ENCODE measurements at places on chromosomes 7 and 10.

GRCh38 chr7:100433592-100434296 is 2.6 kb downstream of the PPP1R35 start:
- no peak for DNase-seq

- DNase-seq: no peak
These were observed 16.5 kb downstream of the ARPC1B start for GRCh38 chr7:99390941-99391602.

DNA sequence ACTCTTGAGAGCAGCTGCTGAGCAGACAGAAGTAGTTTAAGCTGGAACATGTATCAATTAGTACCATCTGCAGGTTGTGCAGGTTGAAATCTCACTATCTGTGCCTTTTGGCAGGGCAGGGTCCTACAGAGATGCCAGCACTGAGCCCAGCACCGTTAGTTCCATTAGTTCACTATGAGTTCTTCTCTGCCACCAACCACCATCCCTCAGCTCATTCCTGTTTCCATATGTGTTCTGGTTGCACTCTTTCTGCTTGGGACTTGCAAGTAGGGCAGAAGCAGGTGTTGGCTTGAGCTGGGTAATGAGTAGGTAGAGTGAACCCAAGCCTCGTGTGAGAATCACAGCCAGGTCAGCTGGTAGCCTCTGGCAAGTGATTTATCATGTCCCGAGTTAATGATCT is 2.8 kb downstream of the SMO start:
- no peak for DNase-seq

GRCh38 chr7:148049068-148049467 is 541.5 kb upstream of the C7orf33 start:
- DNase-seq: no peak

GRCh38 chr10:52668024-52668423 is 104.6 kb downstream of the MBL2 start:
- no peak for DNase-seq

Measured in stimulated activated CD8-positive, alpha-beta memory T cell treated with anti-CD3 and anti-CD28 coated beads, Interleukin-4, amount 100 ng/mL, for 1 hour (primary cell).